Type B pancreatic cell (in vitro differentiated cells): ENCODE measurements at places on chromosomes 11 and 22. TPM values are rescaled to one million over a fixed set of nuclear protein-coding genes. Genes with fewer than 3 reads are reported as not detected.

DNA sequence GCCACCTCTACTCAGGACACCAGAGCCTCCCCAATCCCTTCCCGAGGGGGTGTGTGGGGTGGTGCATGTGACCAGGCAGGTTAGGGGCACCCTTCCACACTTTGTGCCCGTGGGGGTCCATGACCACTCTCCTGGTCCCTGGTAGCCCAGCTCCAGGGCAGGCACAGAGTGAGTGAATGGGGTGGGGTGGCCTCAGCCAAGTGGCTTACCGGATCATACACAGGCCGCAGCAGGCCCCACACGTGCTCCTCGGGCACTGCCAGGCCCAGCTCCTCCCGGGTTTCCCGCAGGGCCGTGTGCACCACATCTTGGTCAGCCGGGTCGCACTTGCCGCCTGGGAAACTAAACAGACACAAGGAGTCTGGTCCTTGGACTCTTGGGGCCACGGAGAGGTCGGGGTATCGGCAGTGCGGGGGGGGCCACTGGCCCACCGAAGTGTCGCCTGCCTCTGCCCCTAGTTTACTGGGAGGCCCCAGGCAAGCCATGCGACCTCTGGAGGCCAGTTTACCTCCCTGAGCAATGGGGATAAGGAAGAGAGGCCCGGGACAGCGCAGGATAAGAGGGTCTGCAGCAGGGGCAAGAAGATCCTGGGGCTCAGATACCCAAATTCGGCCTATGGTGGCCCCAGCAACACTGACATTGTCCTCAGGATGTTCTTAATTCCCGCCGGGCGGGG is 889 bp downstream of the NUDT8 start:
- peaks cover 2% of the 10 kb centered on the region for H3K27me3 ChIP-seq
- H3K4me1 ChIP-seq: no peaks in the 10 kb centered on the region
- H3K4me3 ChIP-seq: peak overlapping the region; percentile 71
- H3K36me3 ChIP-seq: no peaks in the 10 kb centered on the region
- DNase-seq: no peak
- peak overlapping the region; percentile 41 for H3K27ac ChIP-seq

DNA sequence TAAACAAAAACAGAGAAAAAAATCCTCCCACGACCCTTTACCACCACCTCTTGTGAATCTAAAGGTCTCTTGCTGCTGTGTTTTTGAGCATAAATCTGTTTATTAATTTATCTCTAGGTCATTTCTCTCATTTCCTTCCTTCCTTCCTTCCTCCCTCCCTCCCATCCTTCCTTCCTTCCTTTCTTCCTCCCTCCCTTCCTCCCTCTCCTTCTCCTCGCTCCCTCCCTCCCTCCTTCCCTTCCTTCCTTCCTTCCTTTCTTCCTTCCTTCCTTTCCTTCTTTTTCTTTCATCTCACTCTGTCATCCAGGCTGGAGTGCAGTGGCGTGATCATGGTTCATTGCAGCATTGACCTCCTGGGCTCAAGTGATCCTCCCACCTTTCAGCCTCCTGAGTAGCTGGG is 13.5 kb upstream of the APOBEC3A start:
- H3K27me3 ChIP-seq: peaks cover 30% of the 10 kb centered on the region
- no peak for DNase-seq
- no peak overlapping the region for H3K27ac ChIP-seq

- no peak overlapping the region for H3K4me3 ChIP-seq
- peaks cover 21% of the 10 kb centered on the region for H3K27me3 ChIP-seq
- no peak overlapping the region for H3K27ac ChIP-seq
- no peaks in the 10 kb centered on the region for H3K36me3 ChIP-seq
- H3K4me1 ChIP-seq: no peaks in the 10 kb centered on the region
- DNase-seq: no peak
Measured at GRCh38 chr22:19565382-19566278, 41.4 kb upstream of the CLDN5 start.

- no peak for DNase-seq
- H3K27ac ChIP-seq: no peak overlapping the region
- no peaks in the 10 kb centered on the region for H3K36me3 ChIP-seq
- H3K4me3 ChIP-seq: no peak overlapping the region
Measured at GRCh38 chr11:67379061-67380058, 6.0 kb upstream of the CLCF1 start.

DNA sequence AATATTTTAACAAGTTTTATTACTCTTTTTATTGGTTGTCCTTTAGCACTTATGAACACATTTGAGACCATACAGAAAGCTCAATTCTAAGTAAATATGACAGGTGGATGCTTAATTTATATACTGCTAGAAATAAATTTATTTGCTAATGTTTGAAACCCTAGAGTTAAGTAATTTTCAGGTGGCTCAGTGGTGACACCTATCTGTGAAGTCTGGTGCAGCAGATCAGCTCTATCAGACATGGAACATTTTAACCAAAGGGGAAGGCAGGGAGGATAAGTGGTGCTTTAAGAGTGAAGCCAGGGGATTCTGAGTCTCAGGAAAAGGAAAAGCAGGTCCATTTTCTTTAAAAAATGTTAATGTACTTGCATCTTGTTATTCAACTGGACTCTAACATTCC is 175.8 kb downstream of the DSCAML1 start:
- no peak overlapping the region for H3K27ac ChIP-seq
- no peak for DNase-seq
- no peaks in the 10 kb centered on the region for H3K36me3 ChIP-seq
- H3K27me3 ChIP-seq: peaks cover 15% of the 10 kb centered on the region
- no peaks in the 10 kb centered on the region for H3K4me1 ChIP-seq

DNA sequence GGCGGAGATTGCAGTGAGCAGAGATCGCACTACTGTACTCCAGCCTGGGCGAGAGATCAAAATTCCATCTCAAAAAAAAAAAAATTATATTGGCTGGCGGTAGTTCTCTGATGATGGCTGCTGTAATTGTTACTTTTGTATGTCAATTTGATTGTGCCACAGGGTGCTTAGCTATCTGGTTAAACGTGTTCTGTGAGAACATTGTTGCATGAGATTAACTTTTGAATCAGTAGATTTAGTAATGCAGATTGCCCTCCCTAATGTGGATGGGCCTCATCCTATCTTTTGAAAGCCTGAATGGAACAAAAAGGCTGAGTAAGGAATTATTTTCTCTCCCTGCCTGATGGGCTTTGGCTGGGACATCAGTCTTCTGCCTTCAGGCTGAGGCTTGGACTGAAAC is 654.2 kb downstream of the OPCML start:
- no peak overlapping the region for H3K4me3 ChIP-seq
- H3K4me1 ChIP-seq: peaks cover 22% of the 10 kb centered on the region
- no peak for DNase-seq
- H3K27ac ChIP-seq: no peak overlapping the region

DNA sequence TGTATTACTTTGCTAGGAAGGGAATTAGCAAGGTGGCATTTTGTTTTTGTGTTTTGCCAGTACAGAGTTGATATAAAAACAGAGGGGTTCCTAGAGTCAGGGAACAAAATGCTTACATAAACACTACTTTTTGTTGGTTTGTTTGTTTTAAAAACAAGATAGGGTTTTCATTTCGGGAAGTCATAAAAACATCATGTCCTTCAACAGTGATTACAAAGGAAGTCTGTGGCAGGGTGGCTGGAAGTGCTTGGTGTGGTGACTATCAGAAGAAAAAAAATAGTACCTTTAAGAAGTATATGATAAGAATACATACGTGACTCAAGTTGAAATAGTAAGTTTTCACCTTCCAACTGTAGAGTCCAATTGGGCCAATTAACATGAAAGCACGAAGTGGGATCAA is 1.2 kb upstream of the IL18 start:
- no peaks in the 10 kb centered on the region for H3K36me3 ChIP-seq
- peaks cover 3% of the 10 kb centered on the region for H3K27me3 ChIP-seq
- no peak overlapping the region for H3K4me3 ChIP-seq

GRCh38 chr22:48884786-48885185 is 942.9 kb downstream of the BRD1 start:
- no peaks in the 10 kb centered on the region for H3K4me1 ChIP-seq
- H3K27ac ChIP-seq: no peak overlapping the region
- H3K36me3 ChIP-seq: no peaks in the 10 kb centered on the region
- no peak for DNase-seq
- peaks cover 5% of the 10 kb centered on the region for H3K27me3 ChIP-seq

DNA sequence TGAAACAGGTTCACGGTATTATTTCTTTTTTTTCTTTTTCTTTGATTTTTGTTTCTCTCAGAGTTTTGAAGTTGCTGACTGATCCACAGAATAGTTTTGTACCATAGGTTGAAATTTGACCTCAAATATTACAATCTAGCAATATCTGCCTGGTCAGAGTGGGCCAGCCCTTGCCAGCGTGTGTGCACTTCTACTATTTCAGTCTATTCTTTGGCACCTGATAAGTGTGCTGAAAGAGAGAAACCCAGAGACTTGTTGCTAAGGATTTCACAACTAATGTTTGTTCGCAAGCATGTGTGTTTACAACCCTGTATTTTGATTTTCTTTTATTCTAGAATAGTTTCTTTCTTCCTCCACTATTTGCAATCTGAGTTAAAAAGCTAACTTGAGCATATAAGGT is 1125.2 kb upstream of the CNTN5 start:
- no peaks in the 10 kb centered on the region for H3K36me3 ChIP-seq
- H3K27ac ChIP-seq: no peak overlapping the region
- H3K4me3 ChIP-seq: no peak overlapping the region
- H3K27me3 ChIP-seq: no peaks in the 10 kb centered on the region

DNA sequence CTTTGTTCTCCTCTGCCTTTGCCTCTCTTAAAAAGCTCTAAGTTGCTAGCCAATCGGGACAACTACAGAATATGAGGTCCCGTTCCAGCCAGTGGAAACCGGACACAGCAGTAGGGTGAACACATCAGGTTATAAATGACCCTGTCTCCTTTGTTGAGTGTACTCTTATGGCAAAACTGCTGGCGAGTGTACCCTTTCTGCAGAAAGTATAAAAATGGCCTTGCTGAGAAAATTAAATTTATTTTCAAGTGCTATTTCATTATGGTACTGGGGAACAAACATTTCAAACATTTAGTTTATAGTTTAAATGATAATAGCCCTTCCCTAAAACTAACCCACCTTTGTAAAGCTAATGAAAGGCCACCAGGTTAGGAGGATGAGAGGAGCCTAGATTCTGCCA is 6.0 kb upstream of the LGALS12 start:
- no peak overlapping the region for H3K27ac ChIP-seq
- no peaks in the 10 kb centered on the region for H3K36me3 ChIP-seq
- H3K27me3 ChIP-seq: no peaks in the 10 kb centered on the region
- peaks cover 18% of the 10 kb centered on the region for H3K4me1 ChIP-seq

DNA sequence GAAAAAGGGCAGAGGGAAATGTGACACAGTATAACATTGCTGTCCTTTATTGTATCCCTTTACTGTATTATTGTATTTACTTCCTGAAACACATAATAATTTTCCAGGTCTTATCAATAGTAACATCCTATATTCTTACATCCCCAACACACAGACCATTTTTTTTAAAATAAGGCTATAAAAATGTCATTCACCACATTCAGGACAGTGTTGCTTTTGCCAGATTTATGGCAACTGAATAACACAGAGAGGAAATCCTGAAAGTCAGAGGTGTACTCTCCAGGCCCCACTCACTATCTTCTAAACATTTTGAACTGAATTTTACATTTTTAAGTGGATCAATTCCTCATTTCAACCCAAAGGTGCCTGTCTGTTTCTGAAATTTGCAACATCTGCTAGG is 104.8 kb upstream of the MTMR2 start:
- no peak overlapping the region for H3K27ac ChIP-seq
- H3K27me3 ChIP-seq: no peaks in the 10 kb centered on the region
- DNase-seq: no peak
- peaks cover 12% of the 10 kb centered on the region for H3K36me3 ChIP-seq
- H3K4me1 ChIP-seq: peaks cover 13% of the 10 kb centered on the region
- no peak overlapping the region for H3K4me3 ChIP-seq

DNA sequence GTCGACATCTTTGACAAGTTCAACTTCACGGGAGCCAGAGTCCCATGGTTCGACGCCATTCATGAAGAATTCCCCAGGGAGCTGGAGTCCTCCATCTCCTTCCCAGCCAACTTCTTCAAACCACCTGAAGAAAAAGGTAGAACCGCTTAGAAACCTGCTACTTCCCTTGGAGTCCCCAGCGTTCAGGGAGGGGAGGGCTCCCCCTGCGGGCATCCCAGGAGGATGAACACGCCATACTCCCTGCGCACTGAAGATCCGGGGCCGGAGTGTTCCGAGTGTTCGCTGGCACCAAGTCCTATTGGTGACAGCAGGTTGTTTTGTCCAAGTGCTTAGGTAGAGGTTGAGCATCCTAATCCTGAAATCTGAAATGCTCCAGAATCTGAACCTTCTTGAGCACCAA is 51.7 kb upstream of the PRODH start:
- no peak overlapping the region for H3K4me3 ChIP-seq
- H3K36me3 ChIP-seq: no peaks in the 10 kb centered on the region
- H3K27me3 ChIP-seq: peaks cover 3% of the 10 kb centered on the region
- DNase-seq: peak; percentile 45
- H3K27ac ChIP-seq: no peak overlapping the region
- no peaks in the 10 kb centered on the region for H3K4me1 ChIP-seq

DNA sequence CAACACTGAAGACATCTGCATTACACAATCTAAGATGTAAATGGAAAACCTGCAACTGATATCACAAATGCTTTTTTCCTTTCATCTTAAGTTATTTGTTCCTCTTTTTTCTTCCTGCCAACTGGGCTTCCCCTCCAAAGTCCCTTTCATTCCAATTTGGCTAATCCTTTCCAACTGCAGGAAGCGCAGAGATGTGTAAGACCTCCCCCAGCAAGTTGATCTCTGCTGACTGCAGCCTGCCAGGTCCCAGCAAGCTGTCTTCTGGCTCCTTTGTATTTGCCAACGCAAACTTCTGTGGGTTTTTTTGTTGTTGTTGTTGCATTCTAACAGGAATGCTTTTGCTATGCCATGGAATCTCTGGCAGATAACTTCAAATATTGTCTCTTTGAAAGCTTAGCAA is 38.5 kb upstream of the LRRC4C start:
- peaks cover 5% of the 10 kb centered on the region for H3K36me3 ChIP-seq
- H3K27ac ChIP-seq: no peak overlapping the region
- peaks cover 13% of the 10 kb centered on the region for H3K4me1 ChIP-seq
- peaks cover 8% of the 10 kb centered on the region for H3K27me3 ChIP-seq
- DNase-seq: no peak

DNA sequence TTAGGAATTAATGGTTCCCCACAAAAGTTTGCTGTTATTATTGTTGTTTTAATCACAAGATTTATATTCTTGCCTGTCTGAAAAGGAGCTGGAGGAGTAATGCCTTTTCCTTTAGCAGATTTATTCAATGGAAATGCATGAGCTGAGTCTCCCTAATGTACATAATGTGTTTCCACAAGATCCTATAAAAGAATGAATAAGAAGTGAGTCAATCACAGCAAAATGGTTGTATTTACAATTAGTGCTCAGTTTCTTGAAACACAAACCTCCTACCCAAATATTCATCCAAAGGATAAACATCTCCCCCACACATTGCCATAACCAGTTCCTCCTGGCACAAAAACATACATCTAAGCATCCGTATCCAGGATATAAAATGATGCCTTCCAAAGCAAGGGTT is 33.3 kb downstream of the ME3 start:
- H3K27me3 ChIP-seq: peaks cover 4% of the 10 kb centered on the region
- H3K36me3 ChIP-seq: no peaks in the 10 kb centered on the region
- no peaks in the 10 kb centered on the region for H3K4me1 ChIP-seq
- H3K4me3 ChIP-seq: no peak overlapping the region

- peaks cover 8% of the 10 kb centered on the region for H3K4me1 ChIP-seq
- no peak for DNase-seq
- H3K27ac ChIP-seq: no peak overlapping the region
Measured at GRCh38 chr22:45580726-45581381, 78.2 kb downstream of the FBLN1 start.

The UCP3 gene
- total RNA-seq: 2.4 and 3.7 TPM in 2 replicates

The OR51F2 gene
- not detected in 2 replicates for total RNA-seq

The CASP12 gene
- total RNA-seq: not detected in 2 replicates

The OR4D5 gene
- total RNA-seq: not detected in 2 replicates

The MMP27 gene
- total RNA-seq: not detected in 2 replicates

The USP28 gene
- total RNA-seq: 22.7 and 46.9 TPM in 2 replicates

The MAPK8IP2 gene
- total RNA-seq: 13.0 and 16.5 TPM in 2 replicates

The PTPRCAP gene
- 1.1 and 2.0 TPM in 2 replicates for total RNA-seq

The MPEG1 gene
- not detected in 2 replicates for total RNA-seq
